ENCODE measurements at places on chromosomes 5 and 9. TPM values are rescaled to one million over a fixed set of nuclear protein-coding genes. Genes with fewer than 3 reads are reported as not detected.

DNA sequence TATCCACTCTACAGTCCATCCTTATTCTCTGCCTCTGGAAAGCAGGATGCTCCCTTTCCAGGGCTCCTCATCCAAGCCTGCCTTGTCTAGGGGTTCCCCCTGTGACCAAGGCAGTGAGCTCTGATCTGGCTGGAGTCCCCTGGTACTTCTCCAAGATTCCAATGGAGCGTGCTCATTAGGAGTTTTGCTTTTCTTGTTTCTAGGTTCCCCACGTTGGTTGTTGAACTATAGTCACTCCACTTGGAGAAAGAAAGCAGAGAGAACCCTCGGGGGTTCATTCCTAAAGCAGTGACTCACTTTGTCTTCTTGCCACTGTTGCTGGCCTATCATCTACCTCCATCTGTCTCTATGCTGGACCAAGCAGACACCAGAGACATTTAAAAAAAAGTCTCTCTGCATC lies 192.6 kb downstream of the TLE4 start:
- peaks cover 17% of the 10 kb centered on the region for H3K4me1 ChIP-seq
- H3K27me3 ChIP-seq = peaks cover 22% of the 10 kb centered on the region
- no peak for DNase-seq
- no peak overlapping the region for H3K4me3 ChIP-seq

Gene NFX1
- 36.4 TPM for total RNA-seq

DNA sequence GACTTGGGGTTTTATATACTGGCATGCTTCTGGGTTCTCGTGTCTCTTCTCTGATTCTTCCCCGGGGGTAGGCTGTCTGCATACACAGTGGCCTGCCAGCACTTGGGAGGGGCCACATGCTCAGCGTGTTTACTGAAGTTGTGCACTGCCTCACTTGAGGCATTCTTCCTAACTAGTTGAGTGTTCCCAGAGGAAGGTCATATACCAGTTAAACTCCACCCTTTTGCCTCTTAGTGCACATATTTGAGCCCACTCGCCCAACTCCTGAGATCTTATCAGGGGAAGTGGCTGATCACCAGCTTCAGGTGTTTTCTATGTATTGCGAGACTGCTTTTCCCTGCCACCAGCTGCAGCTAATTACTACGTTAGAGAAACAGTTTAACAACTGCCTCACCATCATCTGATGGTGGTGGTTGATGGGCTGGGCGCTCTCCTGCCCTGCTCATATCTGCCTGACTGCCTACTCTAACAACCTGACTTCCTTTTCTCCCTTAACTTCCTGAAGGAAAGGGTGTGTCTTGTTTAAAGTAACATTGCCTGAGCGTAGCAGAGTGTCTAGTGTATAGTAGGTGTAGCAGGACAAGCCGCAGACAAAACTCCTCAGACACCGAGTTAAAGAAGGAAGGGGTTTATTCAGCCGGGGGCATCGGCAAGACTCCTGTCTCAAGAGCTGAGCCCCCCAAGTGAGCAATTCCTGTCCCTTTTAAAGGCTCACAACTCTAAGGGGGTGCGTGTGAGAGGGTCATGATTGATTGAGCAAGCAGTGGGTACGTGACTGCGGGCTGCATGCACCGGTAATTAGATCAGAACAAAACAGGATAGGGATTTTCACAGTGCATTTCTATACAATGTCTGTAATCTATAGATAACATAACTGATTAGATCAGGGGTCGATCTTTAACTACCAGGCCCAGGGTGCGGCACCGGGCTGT lies 60.1 kb upstream of the CLINT1 start:
- H3K4me3 ChIP-seq = peak overlapping the region; percentile 78
- peaks cover 9% of the 10 kb centered on the region for H3K27me3 ChIP-seq

Gene ANKRD31
- 0.45 TPM for total RNA-seq

DNA sequence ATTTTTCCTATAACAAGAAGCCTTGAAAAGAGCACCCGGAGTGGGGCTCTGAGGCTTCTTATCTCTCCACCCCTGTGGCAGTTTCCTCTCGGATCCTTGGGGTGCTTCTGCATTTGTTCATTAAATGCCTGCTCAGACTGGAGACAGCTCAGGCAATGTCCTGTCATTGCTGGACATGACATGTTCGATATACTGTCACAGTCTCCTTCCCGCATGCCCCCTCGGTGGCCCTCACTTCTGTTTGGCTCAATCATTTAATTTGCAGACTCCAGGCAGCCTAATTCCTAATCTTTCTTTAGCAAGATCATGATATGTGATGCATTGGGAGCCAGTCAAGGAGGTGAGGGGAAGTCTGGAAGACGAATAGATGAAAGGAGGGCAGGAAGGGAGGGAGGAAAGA lies 37.5 kb upstream of the CPEB4 start:
- H3K27me3 ChIP-seq = no peaks in the 10 kb centered on the region
- no peaks in the 10 kb centered on the region for H3K36me3 ChIP-seq
- no peak for DNase-seq
- no peak overlapping the region for H3K4me3 ChIP-seq
- H3K4me1 ChIP-seq = peaks cover 20% of the 10 kb centered on the region

Gene LAMC3
- 0.38 TPM for total RNA-seq

DNA sequence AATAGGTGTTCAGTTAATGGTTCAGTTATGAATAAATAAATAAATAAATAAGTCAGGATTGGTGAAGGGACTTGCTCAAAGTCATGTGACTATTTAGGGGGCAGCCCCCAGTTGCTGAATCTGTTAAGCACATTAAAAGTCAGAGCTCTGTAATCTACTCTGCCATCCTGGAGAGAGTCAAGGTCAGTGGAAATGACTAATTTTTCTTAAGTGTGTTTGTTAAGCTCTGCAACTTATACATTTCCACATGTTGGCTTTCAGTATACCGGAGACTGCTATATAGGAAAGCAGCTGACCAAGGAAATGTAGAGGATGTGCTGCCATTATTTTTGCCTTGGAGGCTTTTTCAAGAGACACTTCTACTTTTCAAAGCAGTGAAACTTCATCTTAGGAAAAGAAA lies 57.9 kb downstream of the KIAA1958 start:
- H3K4me1 ChIP-seq = peaks cover 27% of the 10 kb centered on the region
- H3K27ac ChIP-seq = no peak overlapping the region
- DNase-seq = no peak
- no peaks in the 10 kb centered on the region for H3K27me3 ChIP-seq
- H3K36me3 ChIP-seq = no peaks in the 10 kb centered on the region

GRCh38 chr5:151667083-151667482 lies 19.6 kb downstream of the SPARC start:
- no peak overlapping the region for H3K27ac ChIP-seq
- H3K27me3 ChIP-seq = no peaks in the 10 kb centered on the region
- H3K4me3 ChIP-seq = no peak overlapping the region

DNA sequence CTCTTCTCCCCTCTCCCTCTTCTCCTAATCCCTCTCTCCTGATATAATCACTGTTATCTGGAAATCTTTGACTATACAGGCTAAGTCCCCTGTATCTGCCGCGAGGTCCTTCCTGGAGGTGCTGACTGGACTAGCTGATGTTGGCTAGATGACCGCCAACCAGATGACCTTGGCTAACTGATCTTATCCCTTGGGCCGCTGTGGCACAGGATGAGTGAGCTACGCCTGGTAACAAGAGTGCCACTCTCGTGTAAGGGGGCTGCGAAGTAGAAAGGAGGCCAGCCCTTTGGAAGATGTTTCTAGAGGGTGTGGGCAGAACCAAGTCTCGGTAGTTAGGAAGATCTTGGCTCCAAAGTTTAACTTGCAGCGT lies 345 bp upstream of the PRRC1 start:
- H3K27ac ChIP-seq = peak overlapping the region; percentile 83
- no peaks in the 10 kb centered on the region for H3K27me3 ChIP-seq
- peaks cover 30% of the 10 kb centered on the region for H3K36me3 ChIP-seq
- peak overlapping the region; percentile 88 for H3K4me3 ChIP-seq
- DNase-seq = no peak
- peaks cover 16% of the 10 kb centered on the region for H3K4me1 ChIP-seq

GRCh38 chr5:6365142-6365976 lies 13.0 kb downstream of the MED10 start:
- peaks cover 15% of the 10 kb centered on the region for H3K36me3 ChIP-seq
- H3K27ac ChIP-seq = no peak overlapping the region
- DNase-seq = peak; percentile 55

Gene CANX
- total RNA-seq = 598 TPM

GRCh38 chr5:7852542-7852941 lies 1.6 kb upstream of the CFAP90 start:
- H3K36me3 ChIP-seq = no peaks in the 10 kb centered on the region
- H3K4me1 ChIP-seq = peaks cover 16% of the 10 kb centered on the region
- H3K27ac ChIP-seq = no peak overlapping the region
- H3K4me3 ChIP-seq = peak overlapping the region; percentile 91

DNA sequence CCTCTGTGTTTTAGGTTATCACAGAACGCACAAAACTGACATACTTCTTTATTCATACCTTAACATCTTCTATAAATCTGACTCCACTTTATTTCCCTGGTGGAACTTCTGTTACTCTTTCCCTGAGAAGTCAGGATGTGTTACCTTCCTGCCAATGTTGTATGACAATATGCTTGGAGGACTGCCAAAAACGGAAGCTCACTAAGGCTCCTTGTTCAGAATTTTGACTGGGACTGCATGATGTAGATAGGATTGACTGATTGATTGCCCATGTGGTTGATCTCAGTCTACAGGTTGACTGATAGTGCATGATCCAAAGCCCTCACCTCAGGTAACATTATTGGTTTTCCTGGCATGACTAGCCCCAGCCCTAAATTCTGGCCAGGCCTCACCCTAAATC lies 319.4 kb downstream of the TLR4 start:
- no peak overlapping the region for H3K27ac ChIP-seq
- no peak overlapping the region for H3K4me3 ChIP-seq
- H3K4me1 ChIP-seq = no peaks in the 10 kb centered on the region

Gene MAPK9
- total RNA-seq = 35.2 TPM

Gene FOXD4L3
- not detected for total RNA-seq

Gene SPATA31A3
- total RNA-seq = not detected

DNA sequence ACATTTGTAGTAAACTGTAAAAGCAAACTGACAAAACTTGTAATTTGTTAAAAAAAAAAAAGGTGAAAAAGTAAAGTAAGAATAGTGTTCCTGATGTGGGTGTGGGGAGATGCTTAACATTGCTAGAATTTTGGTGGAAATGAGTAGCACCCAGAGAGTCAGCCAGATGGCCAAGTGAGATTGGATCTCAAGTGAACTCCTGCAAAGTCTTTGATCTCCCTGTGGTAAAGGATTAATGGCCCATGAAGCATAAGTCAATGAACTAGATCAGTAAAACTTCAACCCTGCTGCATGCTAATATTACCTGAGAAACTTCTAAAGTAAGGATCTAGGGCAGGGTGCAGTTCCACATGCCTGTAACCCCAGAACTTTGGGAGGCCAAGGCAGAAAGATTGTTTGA lies 19.0 kb upstream of the FAM169A start:
- H3K27ac ChIP-seq = no peak overlapping the region
- H3K27me3 ChIP-seq = no peaks in the 10 kb centered on the region
- no peaks in the 10 kb centered on the region for H3K36me3 ChIP-seq
- H3K4me1 ChIP-seq = peaks cover 8% of the 10 kb centered on the region
- H3K4me3 ChIP-seq = no peak overlapping the region

Gene CNTNAP3B
- total RNA-seq = 4.5 TPM

Gene TMEM252
- total RNA-seq = 0.67 TPM

Measured in type B pancreatic cell (in vitro differentiated cells).